ENCODE measurements at places on chromosomes 16 and 17.

- no peak for DNase-seq
Measured at GRCh38 chr17:80663781-80664206, 119.2 kb downstream of the RPTOR start.

- peak; percentile 33 for DNase-seq
Measured at GRCh38 chr16:77951788-77952187, 70.6 kb upstream of the CLEC3A start.

- no peak for DNase-seq
Measured at GRCh38 chr16:2082171-2082982, 34.6 kb downstream of the TSC2 start.

DNA sequence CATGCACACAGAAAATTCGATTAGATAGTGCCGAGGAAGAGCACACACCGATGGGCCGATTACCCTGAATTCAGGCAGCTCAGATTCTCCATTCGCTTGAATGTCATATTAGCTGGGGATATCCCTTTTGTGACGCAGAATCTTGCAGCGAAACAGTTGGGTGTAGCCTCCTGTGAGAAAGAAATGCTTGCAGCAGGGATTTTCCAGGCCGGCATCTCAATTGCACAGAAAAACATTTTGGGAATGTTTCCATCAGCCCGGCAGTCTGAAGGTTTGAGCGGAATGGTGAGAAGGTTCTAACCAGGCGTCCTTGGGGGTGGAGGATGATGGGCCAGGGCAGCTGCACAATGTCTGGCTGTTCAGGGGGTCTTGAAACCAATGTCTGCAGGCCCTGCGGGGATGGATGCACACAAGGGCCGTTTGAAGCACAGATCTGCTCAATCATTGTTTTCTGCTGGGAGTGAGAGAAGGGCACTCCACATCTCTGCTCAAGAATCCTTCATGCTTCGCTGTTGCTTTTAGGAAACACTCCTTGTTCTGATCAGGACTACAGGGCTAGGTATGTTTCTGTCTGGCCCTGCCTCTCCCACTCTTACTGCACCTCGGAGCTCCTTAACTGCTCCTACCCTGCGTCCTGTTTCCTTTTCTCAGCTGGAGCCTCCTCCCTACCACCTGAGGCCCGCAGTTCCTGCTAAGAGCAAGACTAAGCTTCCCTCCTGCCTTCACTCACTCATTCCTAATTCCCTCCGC lies 94.6 kb downstream of the CMIP start:
- DNase-seq = no peak

DNA sequence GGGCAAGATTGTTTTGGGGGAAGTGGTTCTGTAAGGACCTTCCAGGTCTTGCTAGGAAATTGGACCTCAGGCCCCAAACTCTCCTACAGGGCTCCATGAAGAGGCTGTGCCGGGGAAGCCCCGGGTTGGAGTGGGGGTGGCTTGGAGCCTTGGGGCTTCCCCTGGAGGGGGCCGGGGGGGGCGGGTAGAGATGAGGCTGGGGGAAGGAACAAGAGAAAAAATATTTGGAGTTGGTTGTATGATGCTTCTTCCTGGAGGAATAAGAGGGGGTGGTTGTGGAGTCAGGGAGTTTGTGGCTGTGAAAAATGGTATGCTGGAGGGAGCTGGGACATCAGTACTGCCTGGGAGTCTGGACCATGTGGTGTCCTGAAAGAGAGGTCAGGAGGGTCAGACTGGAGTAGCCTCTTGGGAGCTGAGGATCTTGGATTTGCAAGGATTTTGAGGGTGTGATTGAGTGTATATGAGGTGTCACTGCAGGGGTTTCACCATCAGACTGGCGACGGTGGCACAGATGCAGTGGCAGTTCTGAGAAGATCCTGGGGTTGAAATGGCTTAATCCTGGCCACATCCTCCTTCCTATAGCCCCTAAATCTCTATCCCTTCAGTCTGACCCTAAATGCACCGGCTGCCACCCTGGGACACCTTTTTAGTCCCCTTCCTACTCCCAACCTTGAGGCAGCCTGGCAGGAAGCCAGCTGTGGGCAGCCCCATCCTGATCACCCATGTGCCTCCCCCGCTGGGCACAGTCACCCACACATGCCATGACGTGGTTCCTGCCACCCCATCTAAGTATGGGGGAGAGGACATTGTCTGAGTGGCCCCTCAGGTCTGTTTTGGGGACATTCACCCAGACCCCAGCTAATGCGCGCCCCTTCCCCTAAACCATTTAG lies 10.9 kb downstream of the RARA start:
- no peak for DNase-seq

DNA sequence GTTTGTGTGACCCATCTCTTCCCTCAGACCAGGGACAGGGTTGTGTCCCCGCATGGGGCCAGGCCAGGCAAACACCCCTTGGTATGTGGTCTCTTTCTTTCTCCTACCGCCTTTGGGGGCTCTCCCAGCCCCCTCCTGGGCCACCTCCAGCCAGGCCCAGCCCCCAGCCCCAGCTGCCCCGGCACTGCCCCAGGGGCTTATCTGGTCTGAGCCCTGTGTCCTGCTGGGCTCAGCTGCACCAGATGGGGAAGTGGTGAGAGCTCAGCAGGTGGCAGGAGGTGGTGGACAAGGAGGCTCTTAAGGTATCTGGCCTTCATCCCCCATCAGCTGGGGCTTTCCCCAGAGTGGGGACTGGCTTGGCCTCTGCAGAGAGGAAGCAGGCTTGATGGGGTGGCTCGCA lies 8.7 kb downstream of the ADAM11 start:
- DNase-seq = no peak

- no peak for DNase-seq
Measured at GRCh38 chr16:61945511-61945910, 90.7 kb downstream of the CDH8 start.

- DNase-seq = no peak
Measured at GRCh38 chr17:79176792-79177601, 102.4 kb downstream of the ENGASE start.

Measured in NCI-H1436 treated with DMSO at 0.1 percent for 48 hours (cell line).